Stimulated activated CD8-positive, alpha-beta memory T cell treated with anti-CD3 and anti-CD28 coated beads, Interleukin-12 subunit alpha, Interleukin-12 subunit beta, amount 100 ng/mL, for 4 hours (primary cell): ENCODE measurements at places on chromosomes 4 and X.

- no peak for DNase-seq
These were observed 9.7 kb upstream of the PLA2G12A start for GRCh38 chr4:109739547-109739946.

GRCh38 chr4:20544645-20545044 lies 155.6 kb upstream of the PACRGL start:
- DNase-seq, result no peak

DNA sequence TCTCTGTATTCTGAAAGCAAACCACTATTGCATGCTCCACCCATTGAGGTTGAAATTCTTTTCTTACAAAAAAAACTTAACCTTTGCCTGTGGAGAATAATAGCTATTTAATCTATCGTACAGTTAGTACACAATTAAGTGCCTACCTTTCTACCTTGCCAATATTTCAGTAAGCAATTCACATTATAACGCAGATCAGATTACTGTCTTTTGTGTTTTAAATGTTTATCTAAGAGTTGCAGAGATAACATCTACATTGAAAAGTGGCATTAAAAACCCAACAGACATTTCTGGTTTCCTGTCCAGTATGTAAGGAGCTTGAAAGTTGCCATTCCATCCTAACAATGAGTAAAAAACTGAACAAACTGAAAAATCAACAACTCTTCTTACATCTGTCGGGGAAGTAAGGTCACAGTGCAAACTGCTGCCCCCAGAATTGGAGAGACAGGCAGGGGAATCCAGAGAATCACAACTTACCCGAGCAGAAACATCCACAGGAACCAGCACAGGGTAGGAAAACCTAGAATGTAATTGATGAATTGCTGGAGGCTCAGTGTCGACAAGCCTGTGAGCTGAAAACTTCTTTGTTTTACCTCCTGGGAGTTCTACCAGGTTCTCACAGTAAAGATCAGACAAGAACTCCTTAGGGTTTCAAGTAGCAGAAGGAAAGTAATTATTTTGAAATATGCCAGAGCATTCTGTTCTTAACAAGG lies 27.3 kb upstream of the ACSL4 start:
- no peak for DNase-seq

- DNase-seq, result no peak
These were observed 1820.1 kb upstream of the TENM3 start for GRCh38 chr4:180422989-180423711.

DNA sequence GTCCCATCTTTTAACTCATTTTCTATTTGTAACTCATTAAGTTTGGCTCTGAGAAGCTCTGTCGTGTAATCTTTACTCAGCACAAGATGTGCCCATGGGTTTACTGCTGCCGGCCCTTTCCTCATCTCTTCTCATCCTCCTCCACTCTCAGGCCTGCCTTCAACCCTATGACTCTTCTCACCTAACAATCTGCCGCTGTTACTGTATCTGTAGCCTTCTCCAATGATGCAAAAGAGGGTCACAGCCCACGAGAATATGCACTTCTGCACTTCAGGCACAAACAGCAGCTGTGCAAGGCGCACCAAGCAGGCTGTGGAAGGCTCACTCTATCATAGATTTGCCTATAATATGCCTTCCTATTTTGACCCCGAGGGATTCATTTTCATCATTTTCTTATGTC lies 546.5 kb upstream of the GALNTL6 start:
- no peak for DNase-seq

GRCh38 chrX:54808109-54808604 lies 612 bp downstream of the MAGED2 start:
- DNase-seq, result peak; percentile 20

DNA sequence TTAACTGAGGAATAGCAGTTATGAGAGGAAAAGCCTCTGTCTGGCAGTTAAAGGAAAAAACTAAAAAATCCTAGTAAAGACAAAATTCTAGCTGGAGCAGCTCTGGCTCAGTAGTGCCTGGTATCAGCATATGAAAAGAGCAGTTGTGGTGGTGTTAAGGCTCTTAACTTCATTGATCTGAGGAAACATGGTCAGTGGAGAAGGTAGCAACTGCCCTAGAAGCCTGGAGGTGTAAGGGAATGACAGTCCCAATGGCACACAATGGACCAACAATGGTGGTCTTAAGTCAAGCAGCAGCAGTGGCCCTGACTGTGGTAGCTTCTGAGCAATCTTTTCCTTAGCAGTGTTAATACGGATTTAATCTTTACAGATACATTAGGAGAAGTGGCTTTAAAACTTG lies 189.6 kb upstream of the POF1B start:
- DNase-seq, result no peak

- DNase-seq, result no peak
These were observed 637.6 kb upstream of the GNPDA2 start for GRCh38 chr4:45363931-45364330.
